ENCODE measurements at places on chromosomes 7 and 10.

GRCh38 chr7:100464791-100465190 is 731 bp upstream of the SPACDR start:
- no peak for DNase-seq

- no peak for DNase-seq
These were observed 55.7 kb downstream of the PRKAG2 start for GRCh38 chr7:151821226-151821625.

DNA sequence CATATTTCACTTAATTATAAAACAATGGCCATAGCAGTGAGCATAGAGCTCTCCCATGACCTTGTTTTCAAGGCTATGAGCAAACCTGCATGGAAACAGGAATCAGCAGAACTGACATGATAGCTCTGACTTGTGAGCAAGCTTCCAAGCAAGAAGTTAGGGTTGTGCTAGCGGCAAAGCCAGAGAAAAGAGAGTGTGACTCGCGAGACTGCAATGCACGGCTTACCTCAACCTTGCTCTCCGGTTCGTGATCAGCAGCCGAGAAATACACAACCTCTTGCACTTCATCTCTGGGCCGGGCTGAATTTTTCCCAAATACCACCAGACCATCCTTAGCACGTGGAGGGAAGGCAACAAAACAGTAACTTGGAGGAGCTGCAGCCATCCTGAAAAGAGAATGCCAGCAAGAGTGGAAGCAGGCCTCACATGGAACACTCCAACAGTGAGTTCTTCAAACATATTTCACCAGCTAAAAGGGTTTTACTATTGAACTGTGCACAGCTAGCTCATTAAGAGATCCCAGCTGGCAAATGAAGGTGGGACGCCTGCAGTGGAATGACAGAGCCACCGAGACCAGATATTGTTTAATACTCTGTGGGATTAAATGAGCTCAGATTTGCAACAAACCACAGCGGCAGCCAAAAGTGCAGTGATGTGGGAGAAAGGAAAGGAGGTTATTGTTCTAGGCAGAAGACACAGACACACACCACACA is 20.8 kb downstream of the SCRN1 start:
- no peak for DNase-seq

DNA sequence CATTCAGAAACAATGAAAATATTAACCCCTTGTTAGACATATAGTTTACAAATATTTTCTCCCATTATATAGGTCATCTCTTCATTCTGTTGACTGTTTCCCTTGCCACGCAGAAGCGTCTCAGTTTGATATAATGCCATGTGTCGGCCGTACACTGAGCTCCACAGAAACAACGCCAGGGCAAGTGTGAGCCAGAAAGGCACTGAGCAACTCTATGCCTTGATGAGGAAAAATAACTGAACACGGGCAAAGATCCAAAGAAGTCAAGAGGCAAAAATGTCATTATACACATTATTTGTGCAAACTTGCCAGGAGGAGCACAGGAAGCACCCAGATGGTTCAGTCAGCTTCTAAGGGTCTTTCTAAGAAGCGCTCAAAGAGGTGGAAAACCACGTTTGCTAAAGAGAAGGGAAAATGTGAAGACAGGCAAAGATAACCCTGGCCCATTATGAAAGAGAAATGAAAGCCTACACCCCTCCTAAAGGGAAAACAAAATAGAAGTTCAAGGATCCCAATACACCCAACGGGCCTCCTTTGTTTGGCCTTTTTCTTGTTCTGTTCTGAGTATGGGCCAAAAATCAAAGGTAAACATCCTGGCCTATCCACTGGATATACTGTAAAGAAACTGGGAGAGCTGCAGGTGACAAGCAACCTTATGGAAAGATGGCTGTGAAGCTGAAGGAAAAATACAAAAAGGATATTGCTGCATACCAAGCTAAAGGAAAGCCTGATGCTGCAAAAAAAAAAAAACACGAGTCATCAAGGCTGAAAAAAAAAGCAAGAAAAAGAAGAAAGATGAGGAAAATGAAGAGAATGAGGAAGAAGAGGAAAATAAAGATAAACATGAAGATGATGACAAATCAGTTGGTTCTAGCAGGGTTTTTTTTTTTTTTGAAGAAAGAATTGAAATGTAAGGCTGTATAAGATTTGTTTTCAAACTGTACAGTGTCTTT is 15.5 kb downstream of the ARHGAP12 start:
- no peak for DNase-seq

DNA sequence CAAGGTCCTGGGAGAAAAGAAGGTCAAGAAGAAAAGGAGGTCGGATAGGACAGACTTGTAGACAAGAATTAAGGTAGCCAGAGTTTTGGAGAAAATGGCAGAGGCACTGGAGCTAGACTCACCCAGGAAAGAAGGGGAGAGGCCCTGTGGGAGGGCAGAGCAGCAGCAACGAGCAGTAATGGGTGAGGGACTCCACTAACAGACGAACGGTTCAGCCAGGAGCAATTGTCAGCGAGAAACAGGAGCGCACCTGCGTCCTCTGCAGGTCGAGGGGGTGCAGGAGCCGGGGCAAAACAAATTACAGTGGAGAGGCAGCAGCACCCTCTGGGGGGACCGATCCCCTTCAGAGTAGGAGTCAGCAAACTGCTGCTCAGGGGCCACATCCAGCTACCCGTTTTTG is 18.5 kb upstream of the IGFBP3 start:
- DNase-seq, result no peak

DNA sequence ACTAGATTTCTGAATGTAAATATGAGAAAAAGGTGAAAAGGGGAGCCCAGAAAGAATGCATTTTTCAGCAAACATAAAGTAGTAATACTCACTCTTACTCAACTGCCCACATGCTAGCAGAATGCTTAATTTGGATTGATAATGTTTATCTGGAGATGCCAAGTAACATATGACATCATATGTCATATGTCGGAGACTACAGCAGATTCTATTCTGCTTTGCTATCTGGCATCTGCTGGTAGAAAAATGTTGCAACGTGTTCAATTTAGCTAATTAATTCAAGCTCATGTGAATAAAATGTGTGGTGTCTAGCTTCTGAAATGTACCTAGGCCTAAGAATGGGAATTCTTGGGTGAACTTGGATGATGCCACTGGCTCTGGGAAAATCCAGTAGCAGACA is 4.5 kb downstream of the BBIP1 start:
- no peak for DNase-seq

GRCh38 chr10:88456730-88457129 is 126.4 kb downstream of the RNLS start:
- no peak for DNase-seq

DNA sequence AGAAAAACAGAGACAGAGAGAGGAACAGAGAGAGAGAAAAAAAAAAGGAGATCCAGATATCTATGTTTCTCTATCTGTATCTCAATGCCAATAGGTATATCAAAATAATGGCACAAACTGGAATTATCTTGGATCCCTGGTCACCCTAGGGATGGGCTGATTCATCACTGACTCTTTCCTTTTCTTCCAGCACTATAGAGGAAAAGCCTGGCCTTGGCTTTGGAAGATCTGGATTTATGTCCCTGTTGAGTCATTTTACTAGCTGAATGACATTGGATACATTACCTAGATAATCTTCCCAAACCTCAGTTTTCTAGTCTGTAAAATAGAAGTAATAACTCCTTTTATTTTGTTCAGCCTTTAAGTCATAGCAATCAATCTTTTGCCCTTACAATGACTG is 152.8 kb upstream of the GDF10 start:
- no peak for DNase-seq

DNA sequence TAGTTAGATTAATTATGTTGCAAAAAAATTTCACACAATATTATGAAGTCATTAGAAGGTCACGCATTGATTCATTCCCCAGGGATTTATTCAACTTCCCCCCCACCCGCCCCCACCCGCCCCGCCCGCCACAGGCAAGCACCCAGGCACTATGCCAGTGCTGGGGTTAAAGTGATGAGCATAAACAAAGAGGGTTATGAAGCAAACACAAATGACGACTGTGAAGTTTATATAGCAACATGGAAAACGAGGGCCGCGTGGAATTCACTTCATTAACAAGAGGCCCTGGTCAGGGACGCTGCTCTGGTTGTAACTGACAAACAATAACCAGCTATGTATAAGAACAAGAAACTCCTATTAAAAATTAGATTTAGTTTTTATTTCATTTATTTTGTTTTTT is 656.5 kb upstream of the COBL start:
- DNase-seq, result no peak
